ENCODE measurements at places on chromosomes 12 and 14.

GRCh38 chr14:60090864-60091519 lies 731 bp upstream of the PCNX4 start:
- peak; percentile 39 for DNase-seq

DNA sequence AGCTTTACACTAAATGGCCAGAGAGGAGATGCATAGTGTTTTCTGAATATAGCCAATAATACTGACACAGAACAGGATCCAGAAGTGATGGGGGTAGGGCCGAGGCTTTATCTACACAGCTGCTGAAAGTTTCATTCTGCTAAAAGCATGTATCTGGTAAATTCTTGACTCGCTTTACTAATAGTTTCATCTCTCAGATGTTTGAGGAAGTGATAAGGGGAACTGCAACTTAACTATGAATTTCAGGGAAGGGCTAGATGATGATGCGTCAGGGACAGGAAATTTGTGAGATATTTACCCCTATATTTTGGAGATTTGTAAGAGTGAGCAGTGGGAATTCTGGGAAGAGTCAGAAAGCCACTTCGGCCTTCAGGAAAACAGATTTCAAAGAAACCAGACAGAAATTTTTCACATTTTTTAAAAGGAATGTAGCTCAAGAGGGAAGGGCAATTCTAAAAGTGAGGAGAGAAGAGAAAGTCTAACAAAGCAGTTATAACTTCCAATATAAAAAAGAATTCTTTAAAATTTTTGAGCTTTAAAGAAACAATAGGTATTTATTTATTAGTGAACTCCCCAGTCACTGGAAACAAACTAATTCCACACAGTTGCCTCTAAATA lies 243.1 kb downstream of the BCAT1 start:
- DNase-seq, result peak; percentile 54

DNA sequence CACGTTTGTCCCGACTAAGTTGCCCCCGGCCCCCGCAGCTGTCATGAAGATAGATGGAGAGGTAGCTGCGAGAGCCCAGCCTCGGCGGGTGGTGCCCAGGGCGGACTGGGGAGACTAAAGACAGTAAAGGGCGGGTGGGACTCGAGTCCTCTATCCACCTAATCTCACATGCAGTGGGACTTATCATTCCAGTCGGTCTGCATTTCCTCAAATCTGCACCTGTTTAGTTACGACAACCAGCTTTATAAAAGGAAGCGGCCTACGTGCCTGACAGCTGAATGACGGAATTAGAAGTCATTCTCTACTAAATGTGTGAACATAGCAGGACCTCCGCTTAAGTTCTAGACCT lies 109.8 kb upstream of the EGLN3 start:
- no peak for DNase-seq

- no peak for DNase-seq
Measured at GRCh38 chr12:79659961-79660431, 30.8 kb downstream of the PAWR start.

DNA sequence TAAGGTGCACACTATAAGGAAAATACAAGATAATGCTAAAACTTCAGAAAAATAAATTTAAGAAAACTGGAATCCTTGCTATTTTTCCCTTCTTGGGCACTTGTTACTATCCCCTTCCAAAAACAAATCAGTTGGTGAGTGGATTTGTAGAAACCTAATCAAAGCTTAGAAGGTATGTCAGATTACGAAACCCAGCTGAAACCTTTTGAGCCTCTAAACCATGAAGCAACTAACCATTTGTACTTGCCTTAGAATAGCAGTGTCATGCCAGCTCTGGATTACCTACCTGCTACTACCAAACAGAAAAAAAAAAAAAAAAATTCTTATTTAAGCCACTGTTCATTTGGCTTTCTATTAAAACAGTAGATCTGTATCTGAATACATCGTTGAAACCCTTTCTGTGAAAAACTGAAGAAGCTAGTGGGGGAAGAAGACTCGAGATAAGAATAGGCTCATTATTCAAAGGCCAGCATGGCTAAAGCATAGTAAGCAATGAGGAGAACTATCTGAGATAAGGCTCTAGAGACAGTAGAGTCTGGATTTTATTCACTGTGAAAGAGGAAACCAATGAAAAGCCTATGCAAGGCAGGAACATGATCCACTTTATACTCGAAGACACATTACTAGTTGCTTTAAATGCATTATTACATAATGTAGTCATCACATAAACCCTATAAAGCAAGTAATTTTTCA lies 30.2 kb downstream of the OSBPL8 start:
- DNase-seq, result no peak

DNA sequence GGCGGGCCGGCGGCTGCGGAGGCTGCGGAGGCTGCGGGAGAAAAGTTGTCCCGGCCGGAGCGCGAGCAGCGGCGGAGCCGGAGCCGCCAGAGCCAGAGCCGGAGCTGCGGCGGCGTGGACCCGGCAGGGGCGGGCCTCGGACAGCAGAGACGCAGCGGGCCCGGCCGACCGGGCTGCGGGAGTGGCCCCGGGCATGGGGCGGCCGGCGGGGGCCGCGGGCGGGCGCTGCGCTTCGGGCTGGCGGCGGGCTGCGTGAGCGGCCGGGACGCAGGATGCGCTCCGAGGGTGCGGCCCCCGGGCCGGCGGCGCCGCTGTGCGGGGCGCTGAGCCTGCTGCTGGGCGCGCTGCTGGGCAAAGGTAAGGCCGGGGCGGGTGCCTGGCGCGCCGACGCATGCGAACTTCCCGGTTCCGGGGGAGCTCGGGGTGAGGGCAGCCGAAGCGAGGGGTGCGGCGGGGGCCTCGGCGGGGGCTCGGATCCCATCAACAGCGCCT lies at the start of gene TMEM132C:
Gene TMEM132C, plus strand, starts transcription at position 40 of the 492 bp plus-strand sequence. Its CDS starts 233 bp downstream, at position 273.
- no peak for DNase-seq

DNA sequence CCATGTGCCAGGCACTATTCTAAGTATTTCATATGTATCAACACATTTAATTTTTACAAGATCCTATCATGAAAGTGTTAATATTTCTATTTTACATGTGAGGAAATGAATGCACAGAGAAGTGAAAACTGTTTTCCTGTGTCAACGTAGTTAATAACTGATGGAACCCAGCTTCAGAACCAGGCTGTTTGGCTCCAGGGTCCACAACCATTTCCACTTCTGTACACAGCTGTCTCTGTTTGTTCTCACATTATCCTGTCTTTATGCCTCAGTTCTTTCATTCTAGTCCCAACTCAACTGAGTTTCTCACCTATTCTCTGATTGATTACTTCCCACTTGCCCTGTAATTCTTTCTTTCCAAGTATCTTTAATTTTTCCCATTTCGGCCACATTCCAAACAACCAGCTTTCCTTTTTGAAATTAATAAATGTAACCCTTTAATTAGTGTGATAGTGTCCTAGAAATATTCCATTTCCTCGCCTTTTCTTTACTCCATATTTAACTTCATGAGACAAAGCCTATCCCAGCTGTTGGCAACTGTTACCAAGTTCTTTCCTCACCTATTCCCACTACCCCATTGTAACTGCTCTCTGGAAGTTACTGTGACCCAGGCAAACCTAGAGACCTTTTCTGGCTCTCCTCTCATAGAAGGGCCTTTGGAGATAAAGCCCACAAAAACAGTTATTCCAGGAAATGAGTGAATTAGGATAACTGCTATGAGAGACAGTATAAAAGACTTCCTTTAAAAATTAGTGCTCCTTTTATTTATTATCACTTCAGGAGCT lies 218.7 kb downstream of the RASSF9 start:
- DNase-seq, result no peak

DNA sequence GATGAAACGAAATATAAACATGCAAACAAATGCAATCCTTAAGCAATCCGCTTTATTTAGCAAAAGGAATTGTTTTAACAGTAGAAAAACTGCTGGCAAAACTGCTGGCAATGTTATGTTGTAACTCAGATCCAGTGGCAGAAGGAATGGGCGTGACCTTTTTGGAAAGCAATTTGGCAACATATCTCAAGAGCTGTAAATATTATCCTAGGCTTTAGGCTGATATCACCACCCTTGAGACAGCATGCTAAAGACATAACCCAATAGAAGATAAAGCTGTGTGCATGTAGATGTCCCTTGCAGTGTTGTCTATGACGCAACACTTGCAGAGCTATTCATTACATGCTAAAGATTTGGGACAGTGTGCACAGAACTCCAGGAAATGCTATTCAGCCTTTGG lies 138.5 kb downstream of the DICER1 start:
- DNase-seq, result no peak

GRCh38 chr12:5390174-5390799 lies 41.6 kb upstream of the NTF3 start:
- no peak for DNase-seq

GRCh38 chr14:73696466-73697400 lies 17.5 kb downstream of the PNMA1 start:
- peak; percentile 87 for DNase-seq

DNA sequence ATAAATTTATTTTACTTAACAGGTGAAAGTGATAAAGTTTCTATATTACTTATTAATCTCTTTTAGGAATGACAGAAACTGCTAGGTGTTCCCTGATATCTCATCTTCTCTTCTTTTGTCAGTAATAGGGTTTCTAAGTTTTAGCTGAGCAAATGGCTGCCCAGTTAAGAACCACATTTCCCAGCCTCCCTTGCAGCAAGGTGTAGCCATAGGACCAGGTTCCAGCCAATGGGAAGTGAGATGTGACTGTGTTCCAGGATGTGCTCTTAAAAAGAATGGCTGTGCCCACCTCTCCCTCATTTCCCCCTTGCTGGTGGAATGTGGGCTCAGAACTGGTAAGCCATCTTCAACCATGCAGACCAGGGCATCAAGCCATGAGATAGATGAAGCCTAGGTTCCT lies 165.6 kb downstream of the HELB start:
- DNase-seq, result no peak

DNA sequence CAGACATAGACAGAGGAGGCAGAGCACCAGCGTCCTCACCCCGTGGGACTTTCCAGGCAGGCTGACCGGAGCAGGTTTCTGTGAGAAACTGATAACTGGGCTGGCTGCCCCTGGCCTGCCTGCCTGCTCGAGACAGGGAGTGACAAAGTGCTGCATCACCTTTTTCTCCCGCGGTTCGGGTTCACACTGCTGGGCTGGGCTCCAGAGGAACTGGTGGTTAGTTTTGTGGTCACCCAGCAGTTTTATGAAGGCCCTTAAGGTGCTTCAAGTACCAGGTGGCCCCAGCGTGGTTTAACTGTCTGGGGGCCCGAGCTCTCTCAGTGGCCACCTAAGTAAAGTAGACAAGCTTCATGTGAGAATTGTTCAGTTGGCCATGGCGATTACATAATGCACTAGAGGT lies 1073.6 kb downstream of the BCL11B start:
- peak; percentile 86 for DNase-seq

DNA sequence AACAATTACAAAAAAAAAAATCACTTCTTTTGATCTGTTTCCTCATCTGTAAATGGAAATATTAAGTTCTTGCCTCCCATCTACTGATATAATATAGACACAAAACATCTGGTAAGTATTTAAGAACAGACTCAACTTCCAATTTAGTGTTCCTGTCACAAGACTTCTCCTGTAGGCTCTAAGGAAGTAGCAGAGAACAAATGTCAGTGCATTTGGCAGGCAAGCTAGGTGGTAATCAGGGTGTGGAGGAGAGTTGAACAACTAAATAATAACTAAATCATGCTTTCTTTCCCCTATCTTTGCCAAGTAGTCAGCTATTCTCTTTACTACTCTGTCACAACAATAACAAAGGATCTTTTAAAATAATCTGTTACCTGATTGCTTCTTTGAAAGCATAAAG lies 22.1 kb downstream of the BAZ1A start:
- no peak for DNase-seq

DNA sequence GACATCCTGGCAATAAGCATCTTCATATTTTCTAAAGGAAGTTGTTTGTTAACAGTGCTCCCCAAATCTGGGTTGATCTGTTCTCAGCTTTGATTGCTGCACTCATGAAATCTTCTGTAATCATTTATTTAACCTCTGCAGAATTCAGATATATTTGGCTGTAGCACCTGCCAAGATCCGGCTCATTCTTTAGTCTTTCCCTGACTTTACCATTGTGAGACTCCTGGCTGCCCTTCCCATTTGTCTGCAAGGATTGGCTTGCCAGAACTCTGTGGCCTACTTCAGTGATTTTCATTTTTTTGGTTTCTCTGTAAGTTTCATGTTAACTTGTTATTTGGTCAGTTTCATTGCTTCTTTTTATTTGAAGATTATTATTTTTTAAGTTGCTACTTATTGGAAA lies 191.2 kb upstream of the PLXNC1 start:
- DNase-seq, result no peak

DNA sequence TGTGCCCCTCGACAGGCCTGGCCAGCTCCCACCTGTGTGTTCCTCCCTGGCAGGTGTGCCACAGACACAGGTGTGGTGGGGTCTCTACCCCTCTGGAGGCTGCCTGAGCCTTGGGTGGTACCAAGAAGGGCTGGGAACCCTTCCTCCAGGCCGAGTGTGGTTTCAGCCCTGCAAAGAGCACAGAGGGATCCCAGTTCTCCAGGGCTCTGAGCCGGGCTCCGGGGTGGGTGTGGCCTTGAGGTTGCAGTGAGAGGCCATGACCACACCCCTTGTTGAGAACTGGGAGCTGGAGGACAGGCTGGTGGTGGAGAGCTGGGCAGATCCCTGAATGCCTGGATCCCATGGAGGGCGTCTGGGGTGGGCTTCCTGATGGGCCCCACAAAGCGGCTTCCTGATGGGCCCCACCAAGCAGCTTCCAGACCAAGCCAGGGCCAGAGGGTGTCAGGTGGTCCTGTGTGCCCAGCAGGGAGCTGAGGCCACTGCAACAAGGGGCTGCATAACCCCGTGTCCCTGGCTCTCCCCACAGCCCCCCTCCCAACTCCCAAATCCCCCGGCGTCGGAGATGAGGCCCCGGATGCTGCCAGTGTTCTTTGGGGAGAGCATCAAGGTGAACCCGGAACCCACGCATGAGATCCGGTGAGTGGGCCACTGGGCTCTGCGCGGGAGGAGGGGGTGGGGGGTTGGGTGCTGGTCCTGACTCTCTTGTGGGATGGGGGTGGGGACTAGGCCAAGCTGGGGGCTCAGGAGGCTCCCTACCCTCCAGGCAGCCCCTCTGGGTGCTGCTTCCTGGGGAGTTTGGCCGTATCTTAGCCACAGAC lies 16.6 kb downstream of the RFLNA start:
- DNase-seq, result no peak

- DNase-seq, result no peak
Measured at GRCh38 chr12:112539221-112539620, 120.5 kb downstream of the PTPN11 start.
